ENCODE measurements at places on chromosomes 6 and 20.

DNA sequence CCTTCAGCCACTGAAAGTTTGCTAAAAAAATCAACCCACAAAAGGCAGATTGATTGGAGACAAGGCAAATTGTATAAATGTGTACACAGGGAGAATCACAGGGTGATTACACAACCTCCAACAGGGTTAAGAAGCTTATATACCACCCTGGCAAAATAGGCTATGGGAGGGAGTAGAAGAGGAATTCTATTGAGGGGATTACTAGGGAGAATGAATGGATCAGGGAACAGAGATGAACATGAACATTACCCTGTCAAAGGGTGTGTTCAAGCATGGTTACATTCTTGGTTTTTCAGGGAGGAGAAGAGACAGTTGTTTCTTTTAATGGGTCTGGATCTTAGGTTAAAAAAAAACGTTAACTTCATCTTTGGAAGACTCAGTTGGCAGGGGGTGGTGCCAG is 5.1 kb upstream of the MRS2 start:
- DNase-seq = no peak

DNA sequence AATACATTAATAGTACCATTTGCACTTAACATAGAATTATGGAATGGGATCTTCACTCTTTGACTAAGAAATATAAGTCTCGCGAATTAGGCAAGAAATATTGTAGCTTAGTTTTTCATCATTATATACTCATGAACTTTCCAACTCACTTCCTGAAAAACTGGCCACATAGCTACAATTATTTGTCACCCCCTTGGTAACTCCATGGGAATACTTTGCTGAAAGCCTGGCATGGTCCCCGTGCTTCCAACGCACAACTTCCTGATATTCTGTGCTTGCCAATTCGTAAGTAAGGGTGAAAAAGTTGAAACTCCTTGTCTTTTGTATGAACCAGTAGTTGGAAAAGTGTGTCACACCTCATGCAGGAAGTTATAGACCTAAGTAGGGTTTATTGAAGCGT is 23.7 kb upstream of the HLA-DQA1 start:
- DNase-seq = no peak

DNA sequence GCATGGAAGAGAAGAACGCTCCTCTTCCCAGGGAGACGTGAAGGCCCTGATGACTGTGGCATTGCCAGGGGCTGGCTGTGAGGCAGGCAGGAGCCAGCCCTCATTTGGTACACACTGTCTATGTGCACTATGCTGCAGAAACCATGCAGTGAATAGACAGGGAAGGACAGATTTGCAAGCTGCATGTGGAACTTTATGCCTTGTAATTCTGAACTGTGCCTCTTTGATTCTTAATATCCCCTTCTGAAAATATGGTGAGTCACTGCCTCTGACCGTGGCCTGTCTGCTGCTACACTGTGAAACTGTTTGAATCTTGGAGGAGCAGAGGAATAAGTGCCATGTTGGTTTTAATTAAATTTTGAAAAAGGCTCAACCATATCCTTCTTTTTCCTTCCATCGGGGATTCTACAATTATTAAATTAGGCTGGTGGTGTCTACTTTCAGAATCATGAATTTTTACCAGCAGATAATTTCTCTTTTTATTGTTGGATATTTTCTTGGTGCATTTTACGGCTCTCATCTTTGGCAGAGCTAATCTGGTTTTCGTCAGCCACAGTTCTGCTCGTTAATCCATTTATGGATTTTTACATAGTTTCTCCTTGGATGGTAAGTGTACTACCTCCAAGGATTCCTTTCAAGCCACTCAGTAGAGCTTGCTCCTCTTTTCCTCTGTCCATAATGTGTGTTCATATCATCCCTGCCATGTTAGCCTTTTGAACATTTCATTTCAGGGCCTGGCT is 301.0 kb upstream of the SLC35B3 start:
- DNase-seq = no peak

GRCh38 chr6:154429711-154430110 is 73.1 kb upstream of the IPCEF1 start:
- DNase-seq = no peak

DNA sequence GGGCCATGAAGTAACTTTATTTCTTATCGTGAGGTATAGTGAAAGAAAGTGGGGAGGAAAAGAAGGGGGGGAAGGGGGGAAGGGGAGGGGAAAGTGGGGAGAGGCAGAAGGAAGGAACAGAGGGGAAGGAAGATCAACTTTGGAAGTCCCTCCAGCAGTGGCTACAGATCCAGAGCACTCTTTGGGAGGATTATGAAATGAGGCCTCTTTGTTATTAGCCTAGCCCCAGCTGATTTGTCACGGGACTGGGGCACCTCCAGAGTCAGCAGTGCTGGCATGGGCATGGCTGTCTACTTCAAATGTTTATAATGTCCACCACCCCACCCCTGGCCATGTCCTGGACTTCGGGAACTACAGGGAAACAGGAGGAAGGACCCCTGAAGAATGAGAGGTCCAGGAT is 7.6 kb downstream of the MOCS1 start:
- DNase-seq = no peak
